ENCODE measurements at places on chromosomes 16 and 17. TPM values are rescaled to one million over a fixed set of nuclear protein-coding genes. Genes with fewer than 3 reads are reported as not detected.

The SDK2 gene
- total RNA-seq, result 6.7 TPM

The COASY gene
- total RNA-seq, result 60.0 TPM

The ABCA6 gene
- 0.31 TPM for total RNA-seq

The MMP2 gene
- 8.4 TPM for total RNA-seq

The DNAAF8 gene
- 1.1 TPM for total RNA-seq

The CD79B gene
- total RNA-seq, result not detected

The AGRP gene
- not detected for total RNA-seq

- peak overlapping the region; percentile 99 for H3K27ac ChIP-seq
- no peak for DNase-seq
These were observed 1.5 kb downstream of the HCFC1R1 start for GRCh38 chr16:3022208-3022683.

DNA sequence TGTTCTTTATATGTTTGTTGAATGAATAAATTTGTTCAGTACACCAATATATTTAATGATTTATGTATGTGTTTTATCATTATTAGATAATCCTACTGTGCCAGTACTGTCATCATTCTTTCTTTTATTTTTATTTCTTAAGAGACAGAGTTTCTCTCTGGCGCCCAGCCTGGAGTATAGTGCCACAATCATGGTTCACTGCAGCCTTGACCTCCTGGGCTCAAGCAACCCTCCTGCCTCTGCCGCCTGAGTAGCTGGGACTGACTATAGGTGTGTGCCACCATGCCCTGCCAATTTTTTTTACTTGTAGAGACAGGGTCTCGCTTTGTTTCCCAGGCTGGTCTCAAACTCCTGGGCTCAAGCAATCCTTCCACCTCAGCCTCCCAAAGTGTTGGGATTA, 41.8 kb downstream of the PAFAH1B1 start:
- peaks cover 10% of the 10 kb centered on the region for H3K36me3 ChIP-seq
- no peak overlapping the region for H3K27ac ChIP-seq
- H3K4me3 ChIP-seq, result no peak overlapping the region
- DNase-seq, result no peak
- H3K27me3 ChIP-seq, result no peaks in the 10 kb centered on the region
- H3K4me1 ChIP-seq, result peaks cover 7% of the 10 kb centered on the region

- H3K27ac ChIP-seq, result peak overlapping the region; percentile 67
- DNase-seq, result peak; percentile 56
- H3K4me1 ChIP-seq, result peaks cover 31% of the 10 kb centered on the region
- no peak overlapping the region for H3K4me3 ChIP-seq
- peaks cover 28% of the 10 kb centered on the region for H3K27me3 ChIP-seq
These were observed 54.7 kb upstream of the CIBAR2 start for GRCh38 chr16:85166699-85167588.

GRCh38 chr16:80580109-80580832, 39.5 kb downstream of the DYNLRB2 start:
- no peaks in the 10 kb centered on the region for H3K36me3 ChIP-seq
- H3K4me3 ChIP-seq, result no peak overlapping the region
- no peak overlapping the region for H3K27ac ChIP-seq
- no peak for DNase-seq
- peaks cover 5% of the 10 kb centered on the region for H3K4me1 ChIP-seq
- H3K27me3 ChIP-seq, result no peaks in the 10 kb centered on the region

GRCh38 chr16:64092271-64092670, 1029.6 kb downstream of the CDH11 start:
- no peak overlapping the region for H3K27ac ChIP-seq
- H3K4me1 ChIP-seq, result no peaks in the 10 kb centered on the region
- H3K27me3 ChIP-seq, result no peaks in the 10 kb centered on the region
- no peak for DNase-seq

DNA sequence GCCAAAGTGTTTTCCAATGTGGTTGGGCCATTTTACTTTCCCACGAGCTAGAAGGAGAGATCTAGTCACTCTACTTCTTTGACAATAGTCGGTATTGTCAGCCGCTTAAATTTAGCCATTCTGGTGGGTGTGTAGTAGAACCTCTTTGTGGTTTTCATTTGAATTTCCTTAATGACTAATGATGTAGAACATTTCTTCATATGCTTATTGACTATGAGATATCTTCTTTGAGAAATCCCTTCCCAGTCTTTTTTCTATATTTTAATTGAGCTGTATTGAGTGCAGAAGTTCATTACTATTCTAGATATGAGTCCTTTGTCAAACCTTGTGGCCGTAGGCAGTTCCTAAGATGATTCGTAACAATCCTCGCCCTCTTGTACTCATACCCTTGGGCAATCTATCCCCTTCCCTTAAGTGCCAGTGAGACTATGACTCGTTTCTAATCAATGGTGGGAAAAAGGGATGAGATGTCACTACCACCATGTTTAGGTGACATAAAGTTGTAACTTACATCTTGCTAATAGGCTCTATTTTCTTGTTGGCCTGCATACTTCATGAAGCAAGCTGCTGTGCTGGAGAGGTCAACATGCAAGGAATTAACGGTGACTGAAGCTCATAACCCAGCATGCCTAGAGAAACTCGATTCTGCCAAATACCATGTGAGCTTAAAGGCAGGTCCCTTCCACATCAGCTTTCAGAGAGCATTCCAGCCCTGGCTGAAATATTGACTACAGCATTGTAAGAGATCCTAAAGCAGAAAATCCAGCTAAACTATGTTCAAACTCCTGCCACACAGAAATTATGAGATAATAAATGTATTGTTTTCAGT, 817.9 kb upstream of the SOX9 start:
- no peak for DNase-seq
- H3K4me1 ChIP-seq, result no peaks in the 10 kb centered on the region
- no peak overlapping the region for H3K27ac ChIP-seq
- peaks cover 13% of the 10 kb centered on the region for H3K27me3 ChIP-seq
- H3K36me3 ChIP-seq, result peaks cover 1% of the 10 kb centered on the region
- H3K4me3 ChIP-seq, result no peak overlapping the region

DNA sequence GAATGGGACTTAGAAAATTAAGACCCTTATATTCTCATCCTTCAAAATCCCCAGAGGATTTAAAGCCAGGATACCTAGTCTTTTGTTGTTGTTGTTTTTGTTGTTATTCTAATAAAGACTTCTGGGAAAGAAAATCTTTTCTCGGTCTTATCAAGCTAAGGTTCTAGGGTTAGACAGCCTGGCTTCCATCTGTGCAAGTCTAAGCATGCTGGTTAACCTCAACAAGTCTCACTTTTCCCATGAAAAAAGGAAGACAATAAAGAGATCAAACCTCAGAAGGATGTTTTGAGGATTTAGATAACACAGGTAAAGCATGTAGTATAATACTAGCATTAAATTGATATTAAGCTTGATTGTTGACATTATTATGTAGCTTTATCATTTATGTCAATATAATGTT, 486.4 kb upstream of the SOX9 start:
- DNase-seq, result no peak
- no peak overlapping the region for H3K4me3 ChIP-seq
- peaks cover 4% of the 10 kb centered on the region for H3K4me1 ChIP-seq
- no peak overlapping the region for H3K27ac ChIP-seq
- no peaks in the 10 kb centered on the region for H3K36me3 ChIP-seq
- no peaks in the 10 kb centered on the region for H3K27me3 ChIP-seq

DNA sequence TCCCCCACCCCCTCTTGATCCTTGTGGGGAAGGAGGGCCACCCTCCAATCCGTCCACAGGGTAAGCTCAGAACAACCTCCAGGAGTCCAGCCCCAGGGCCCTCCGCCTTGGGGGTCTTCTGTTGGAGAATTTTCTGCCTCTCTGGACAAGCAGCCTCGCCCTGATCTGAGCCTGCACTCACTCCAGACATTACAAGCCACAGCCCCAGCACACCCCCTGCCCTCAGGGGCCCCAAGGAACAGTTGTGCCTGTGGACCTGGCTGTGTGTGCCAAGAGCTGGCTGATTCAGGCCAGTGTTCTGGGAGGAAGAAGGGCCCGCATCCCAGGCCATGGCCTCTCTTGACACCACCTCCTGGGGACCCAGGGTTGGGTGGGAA, 477 bp upstream of the ARHGAP27 start:
- H3K27ac ChIP-seq, result no peak overlapping the region
- no peak for DNase-seq
- peak overlapping the region; percentile 55 for H3K4me3 ChIP-seq
- no peaks in the 10 kb centered on the region for H3K36me3 ChIP-seq
- H3K4me1 ChIP-seq, result peaks cover 7% of the 10 kb centered on the region

GRCh38 chr17:10036511-10037061, 131.5 kb upstream of the RCVRN start:
- H3K27me3 ChIP-seq, result peaks cover 8% of the 10 kb centered on the region
- no peak overlapping the region for H3K4me3 ChIP-seq
- H3K27ac ChIP-seq, result peak overlapping the region; percentile 36
- H3K36me3 ChIP-seq, result no peaks in the 10 kb centered on the region
- DNase-seq, result no peak
- peaks cover 8% of the 10 kb centered on the region for H3K4me1 ChIP-seq

DNA sequence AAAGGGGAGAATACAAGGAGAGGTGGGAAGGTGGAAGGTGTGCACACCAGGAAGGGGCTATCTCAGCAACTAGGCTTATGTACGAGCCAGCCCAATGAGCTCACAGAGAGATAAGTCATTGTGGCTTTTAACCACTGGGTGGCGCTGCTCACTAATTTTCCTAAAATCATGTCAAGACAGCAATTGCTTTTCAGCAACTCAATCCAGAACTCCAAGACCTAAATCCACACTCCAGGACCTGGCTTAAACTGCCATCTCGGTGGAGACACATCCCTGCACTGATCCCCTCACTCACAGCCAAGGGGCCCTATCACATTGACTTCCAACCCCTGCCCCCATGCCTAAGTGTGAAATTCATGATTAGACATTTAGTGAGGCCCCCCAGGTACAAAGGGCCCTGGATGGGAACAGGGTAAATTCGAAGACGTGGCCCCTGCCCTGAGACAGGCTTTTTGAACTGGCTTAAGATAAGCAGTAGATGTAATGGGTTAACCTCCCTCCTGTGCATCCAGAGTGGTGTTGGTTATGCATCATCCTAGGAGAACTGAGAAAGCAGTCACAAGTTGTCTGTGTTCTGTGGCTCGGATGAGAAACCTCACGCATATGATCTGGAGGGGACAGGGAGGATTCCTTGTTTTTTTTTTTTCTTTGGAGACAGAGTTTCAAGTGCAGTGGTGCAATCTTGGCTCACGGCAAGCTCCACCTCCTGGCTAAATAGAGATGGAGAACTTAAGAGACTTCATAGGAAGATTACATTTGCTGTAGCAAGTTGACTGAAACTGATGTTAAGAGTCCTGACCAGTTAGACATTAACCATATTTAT, 11.5 kb downstream of the CCL16 start:
- peak; percentile 77 for DNase-seq
- H3K36me3 ChIP-seq, result no peaks in the 10 kb centered on the region
- H3K27me3 ChIP-seq, result no peaks in the 10 kb centered on the region
- no peak overlapping the region for H3K4me3 ChIP-seq
- peak overlapping the region; percentile 34 for H3K27ac ChIP-seq
- H3K4me1 ChIP-seq, result peaks cover 50% of the 10 kb centered on the region

GRCh38 chr17:28506763-28507487, 777 bp downstream of the FOXN1 start:
- no peak for DNase-seq
- no peaks in the 10 kb centered on the region for H3K36me3 ChIP-seq
- no peak overlapping the region for H3K4me3 ChIP-seq
- peaks cover 10% of the 10 kb centered on the region for H3K4me1 ChIP-seq
- H3K27me3 ChIP-seq, result peaks cover 47% of the 10 kb centered on the region

- H3K36me3 ChIP-seq, result peaks cover 13% of the 10 kb centered on the region
- H3K27me3 ChIP-seq, result no peaks in the 10 kb centered on the region
- H3K27ac ChIP-seq, result peak overlapping the region; percentile 63
- peaks cover 19% of the 10 kb centered on the region for H3K4me1 ChIP-seq
These were observed 50.5 kb downstream of the YPEL2 start for GRCh38 chr17:59381716-59382570.

GRCh38 chr17:49703557-49704277, 4.0 kb downstream of the SLC35B1 start:
- no peak overlapping the region for H3K4me3 ChIP-seq
- no peak for DNase-seq
- no peaks in the 10 kb centered on the region for H3K27me3 ChIP-seq
- H3K36me3 ChIP-seq, result peaks cover 19% of the 10 kb centered on the region
- peaks cover 11% of the 10 kb centered on the region for H3K4me1 ChIP-seq
- H3K27ac ChIP-seq, result no peak overlapping the region

- no peak for DNase-seq
- H3K4me3 ChIP-seq, result no peak overlapping the region
- H3K27me3 ChIP-seq, result peaks cover 20% of the 10 kb centered on the region
- no peak overlapping the region for H3K27ac ChIP-seq
These were observed 42.6 kb downstream of the CPNE2 start for GRCh38 chr16:57134982-57135381.

GRCh38 chr17:78276098-78276887, 44.9 kb downstream of the TMEM235 start:
- no peak overlapping the region for H3K4me3 ChIP-seq
- no peaks in the 10 kb centered on the region for H3K36me3 ChIP-seq
- no peak overlapping the region for H3K27ac ChIP-seq
